ENCODE measurements at places on chromosomes 7 and 10.

- DNase-seq, result no peak
Measured at GRCh38 chr7:106808967-106809635, 56.0 kb upstream of the PIK3CG start.

GRCh38 chr10:23413629-23414089 is 25.2 kb upstream of the OTUD1 start:
- DNase-seq, result no peak

DNA sequence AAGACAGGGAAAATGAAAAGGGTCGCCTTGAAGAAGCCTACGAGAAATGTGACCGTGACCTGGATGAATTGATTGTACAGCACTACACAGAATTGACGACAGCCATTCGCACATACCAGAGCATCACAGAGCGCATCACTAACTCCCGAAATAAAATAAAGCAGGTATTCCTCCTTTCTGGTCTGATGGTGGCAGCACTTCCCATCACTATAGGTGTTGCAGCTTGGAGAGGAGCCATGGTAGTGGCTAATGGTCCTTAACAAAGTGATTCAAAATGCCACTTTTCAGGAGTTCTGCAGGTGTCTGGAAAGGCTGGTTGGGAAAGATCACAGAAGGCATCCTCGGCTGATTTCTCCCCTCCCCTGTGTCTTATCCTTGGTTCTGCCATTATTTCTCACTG is 22.1 kb downstream of the EXOC4 start:
- no peak for DNase-seq

GRCh38 chr10:85537561-85537960 is 829.0 kb downstream of the GRID1 start:
- DNase-seq, result no peak

DNA sequence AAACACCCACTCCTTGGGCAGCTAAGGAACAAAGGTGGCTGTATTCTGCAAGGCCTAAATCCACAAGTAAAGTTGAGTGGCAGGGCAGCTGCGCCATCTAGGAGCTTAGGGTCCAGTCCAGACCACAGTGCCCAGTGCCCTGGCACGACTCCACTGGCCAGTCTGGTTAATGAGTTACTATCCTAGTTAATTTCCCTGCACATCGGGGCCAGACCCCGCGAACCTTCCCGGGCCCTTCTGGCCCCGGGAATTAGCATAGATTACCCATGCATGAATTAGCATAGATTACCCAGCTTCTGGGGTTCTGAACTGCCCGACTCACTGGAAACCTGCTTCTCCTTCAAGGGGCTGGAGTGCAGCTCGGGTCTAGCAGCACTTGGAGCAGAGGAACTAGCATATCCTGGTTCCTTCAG is 3.2 kb upstream of the EMX2 start:
- DNase-seq, result no peak

DNA sequence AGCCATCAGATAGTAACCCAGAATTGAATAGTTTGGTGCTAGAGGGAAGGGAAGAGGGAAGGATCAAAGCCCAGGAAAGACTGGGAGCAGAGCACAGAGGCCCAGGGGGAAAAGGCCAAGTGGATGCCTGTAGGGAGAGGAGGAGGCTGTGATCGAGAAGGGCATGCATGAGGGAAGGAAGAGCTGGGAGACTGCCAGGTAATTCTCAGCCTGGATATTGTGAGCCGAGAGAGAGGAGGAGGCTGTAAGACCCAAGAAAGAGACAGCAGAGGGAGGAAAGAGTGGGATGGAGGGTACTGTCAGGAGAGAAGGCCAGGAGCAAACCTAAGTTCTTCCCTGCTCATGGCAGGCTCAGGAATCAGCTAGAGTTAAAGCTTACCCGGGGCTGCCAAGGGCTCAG is 178.2 kb downstream of the CCDC3 start:
- DNase-seq, result no peak

DNA sequence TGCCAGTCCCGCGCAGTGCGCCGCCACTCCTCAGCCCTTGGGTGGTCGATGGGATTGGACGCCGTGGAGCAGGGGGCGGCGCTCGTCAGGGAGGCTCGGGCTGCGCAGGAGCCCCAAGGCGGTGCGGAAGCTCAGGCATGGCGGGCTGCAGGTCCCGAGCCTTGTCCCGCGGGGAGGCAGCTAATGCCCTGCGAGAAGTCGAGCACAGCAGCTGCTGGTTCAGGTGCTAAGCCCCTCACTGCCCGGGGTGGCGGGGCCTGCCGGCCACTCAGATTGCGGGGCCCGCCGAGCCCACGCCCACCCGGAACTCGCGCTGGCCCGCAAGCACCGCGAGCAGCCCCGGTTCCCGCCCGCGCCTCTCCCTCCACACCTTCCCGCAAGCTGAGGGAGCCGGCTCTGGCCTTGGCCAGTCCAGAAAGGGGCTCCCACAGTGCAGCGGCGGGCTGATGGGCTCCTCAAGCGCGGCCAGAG is 14.4 kb upstream of the WASL start:
- DNase-seq, result no peak

DNA sequence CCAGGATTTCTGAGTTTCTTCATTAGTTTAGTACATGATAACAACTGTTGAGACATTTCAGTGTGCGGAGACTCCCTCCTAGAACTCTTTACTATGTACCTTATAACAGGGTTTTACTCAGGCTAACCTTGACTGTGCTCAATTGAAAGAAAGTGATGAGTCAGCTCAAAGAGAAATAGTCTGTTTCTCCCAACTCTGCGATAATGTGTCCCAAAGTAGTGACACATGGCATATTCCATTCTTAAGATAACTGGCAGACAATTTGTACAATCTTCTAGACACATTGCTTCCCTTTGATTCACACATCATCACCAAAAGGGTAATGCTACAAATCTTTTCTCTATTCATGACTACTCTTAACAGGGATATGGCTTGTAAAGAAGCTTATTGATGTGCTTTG is 645.2 kb downstream of the AUTS2 start:
- DNase-seq, result no peak

DNA sequence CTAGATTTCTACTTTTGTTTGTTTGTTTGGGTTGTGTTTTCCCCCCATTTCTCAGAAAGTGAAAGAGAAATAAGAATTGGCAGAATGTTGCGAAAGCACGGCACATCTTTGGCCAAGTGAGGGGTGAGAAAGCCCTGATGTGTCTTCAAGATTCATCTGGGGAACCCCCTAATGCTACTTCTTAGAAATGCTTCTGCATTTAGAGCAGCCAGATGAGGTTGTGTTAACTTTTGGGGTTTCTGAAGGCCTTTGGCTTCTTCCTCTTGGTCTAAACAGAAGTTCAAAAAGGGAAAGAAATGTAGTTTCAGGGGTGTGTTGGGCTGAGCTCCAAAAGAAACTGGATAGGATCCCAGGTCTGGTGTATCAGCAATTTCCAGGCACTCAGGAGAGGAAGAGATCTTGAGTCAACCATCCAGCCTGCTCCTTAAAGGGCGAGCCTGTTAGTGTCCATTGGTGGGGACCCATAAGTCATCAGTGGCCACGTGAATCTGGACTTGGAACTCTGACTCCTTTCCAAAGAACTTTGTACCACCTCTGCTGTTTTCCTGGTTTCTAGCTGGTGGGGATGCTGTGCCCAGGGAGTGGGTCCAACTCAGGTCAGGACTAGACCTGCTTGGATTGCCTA is 6.5 kb downstream of the DUSP5 start:
- DNase-seq, result peak; percentile 36

GRCh38 chr10:50896721-50897120 is 11.3 kb upstream of the A1CF start:
- DNase-seq, result no peak

DNA sequence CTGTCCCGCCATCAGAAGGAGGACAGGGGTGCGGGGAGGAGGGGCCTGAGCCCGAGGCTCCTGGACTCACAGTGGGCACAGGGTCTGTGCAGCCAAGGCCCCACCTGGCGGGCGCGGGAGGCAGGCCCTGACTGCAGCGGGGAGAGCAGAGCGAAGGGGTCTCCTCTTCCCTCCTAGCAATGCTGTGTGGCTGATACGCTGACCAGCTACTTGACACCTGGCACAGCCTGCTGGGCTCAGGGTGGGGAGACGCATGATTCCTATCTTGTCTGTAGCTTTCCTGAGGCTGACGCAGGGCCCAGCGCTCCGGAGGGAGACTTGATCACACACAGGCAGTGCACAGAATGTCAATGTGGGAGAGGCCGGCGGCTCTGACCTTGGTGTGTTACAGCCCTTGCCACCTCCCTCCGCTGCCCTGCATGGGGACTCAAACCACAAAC is 174.9 kb downstream of the ELFN1 start:
- no peak for DNase-seq

GRCh38 chr7:50321487-50322067 is 17.1 kb downstream of the IKZF1 start:
- DNase-seq, result no peak

GRCh38 chr7:47153058-47153457 is 428.9 kb downstream of the TNS3 start:
- DNase-seq, result peak; percentile 4

- no peak for DNase-seq
Measured at GRCh38 chr7:22712999-22713398, 14.0 kb upstream of the IL6 start.

Data from midbrain (tissue), 1 donor.